ENCODE measurements at places on chromosomes 2 and 18.

DNA sequence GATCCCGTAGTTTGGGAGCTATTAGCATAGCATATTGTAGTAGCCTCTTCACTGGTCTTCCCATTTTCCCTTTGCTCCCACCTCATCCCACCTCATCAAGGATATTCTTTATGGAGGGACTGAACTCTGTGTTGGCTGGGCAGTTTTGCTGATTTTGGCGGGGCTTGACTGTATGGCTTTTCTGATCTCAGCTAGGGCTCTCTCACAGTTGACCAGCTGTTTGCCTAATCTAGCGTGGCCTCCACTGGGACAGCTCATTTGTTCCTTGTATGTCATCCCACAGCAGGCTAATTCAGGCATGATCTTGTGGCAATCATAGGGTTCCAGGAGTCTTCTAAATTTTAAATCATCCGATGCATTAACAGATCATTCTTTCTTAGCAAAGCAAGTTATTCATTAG, 30.2 kb upstream of the MTX2 start:
- DNase-seq, result no peak

GRCh38 chr2:17483496-17483895, 34.7 kb downstream of the RAD51AP2 start:
- DNase-seq, result no peak

GRCh38 chr18:77086034-77086433, 46.5 kb downstream of the MBP start:
- no peak for DNase-seq

DNA sequence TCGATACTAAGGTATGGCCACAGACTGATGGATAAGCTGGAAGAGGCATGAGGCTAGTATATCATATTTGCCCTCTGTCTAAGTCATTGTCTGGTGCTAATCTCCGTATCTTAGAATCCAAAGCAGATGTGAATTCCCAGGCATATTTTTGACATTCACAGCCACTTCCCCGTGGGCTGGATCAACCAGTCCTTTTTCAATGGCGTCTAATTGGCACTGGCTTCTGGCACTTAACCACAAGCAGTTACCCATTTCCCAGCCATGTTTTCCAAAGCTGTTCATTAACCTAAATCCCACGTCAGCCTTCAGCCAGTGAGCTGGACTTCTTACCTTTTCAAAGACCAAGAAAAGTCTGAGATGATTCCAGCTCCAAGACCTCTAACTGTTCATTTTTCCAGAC, 20.7 kb upstream of the ZNF407 start:
- no peak for DNase-seq

GRCh38 chr2:177489719-177490301, 97.2 kb downstream of the AGPS start:
- no peak for DNase-seq

GRCh38 chr2:172708247-172708646, 27.4 kb upstream of the RAPGEF4 start:
- no peak for DNase-seq

DNA sequence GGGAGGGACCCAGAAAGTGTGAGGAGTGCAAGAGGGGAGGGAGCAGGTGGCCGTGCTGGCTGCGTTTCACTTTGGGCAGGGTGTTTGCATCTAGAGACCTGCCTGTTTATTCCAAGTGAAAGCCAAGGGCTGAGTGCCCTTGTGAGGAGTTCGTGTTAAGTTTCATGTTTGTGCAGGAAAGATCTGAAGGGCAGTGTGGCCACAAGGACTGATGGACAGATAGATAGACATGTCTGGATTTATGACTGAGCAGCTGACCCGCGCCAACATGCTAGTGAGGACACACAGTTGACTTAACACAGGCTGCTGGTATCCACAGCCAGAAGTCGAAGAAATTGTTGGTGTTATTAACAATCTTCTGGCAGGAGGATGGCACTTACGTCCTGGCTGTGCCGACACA, 387.6 kb upstream of the TNP1 start:
- DNase-seq, result no peak

- no peak for DNase-seq
Measured at GRCh38 chr2:153287109-153287801, 191.3 kb downstream of the RPRM start.

- no peak for DNase-seq
Measured at GRCh38 chr2:229087843-229088516, 183.1 kb downstream of the PID1 start.

GRCh38 chr2:33246432-33246831, 230.0 kb upstream of the RASGRP3 start:
- no peak for DNase-seq

DNA sequence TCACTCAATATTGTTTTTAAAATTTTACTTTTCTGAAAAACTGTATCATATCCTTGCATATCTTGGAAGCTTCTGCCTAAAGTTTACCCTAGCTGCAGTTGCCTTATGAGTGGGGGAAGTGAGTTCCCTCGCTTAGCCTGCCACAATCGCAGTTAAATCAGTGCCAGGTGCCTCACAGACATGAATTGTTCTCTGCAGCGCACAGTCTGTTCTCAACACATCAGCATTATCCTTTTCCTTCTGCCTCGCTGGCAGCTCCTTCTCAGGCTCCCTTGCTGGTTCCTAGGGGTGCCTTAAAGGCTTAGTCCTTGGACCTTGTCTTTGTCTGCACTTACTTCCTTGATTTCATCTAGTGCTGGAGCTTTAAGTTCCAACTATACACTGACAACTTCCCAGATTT, 132.8 kb downstream of the TTC27 start:
- DNase-seq, result no peak

DNA sequence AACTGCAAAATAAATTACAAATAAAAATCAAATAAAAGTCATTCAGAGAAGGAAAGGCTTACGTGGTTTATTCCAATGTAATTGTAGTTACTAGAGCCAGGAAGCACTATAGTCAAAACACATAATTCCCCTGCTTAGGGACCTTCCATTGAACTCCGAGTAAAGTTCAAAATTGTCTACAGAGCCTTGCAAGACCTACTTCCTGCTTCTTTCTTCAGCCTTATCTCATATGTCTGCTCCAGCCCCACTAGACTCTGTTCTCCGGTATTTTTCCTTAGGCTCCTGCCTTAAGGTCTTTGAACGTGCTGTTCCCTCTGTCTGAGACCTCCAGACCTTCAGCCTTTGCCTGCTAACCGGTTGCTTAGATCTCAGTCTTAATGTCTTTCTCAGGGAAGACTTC, 104.3 kb downstream of the ARL6IP6 start:
- no peak for DNase-seq

GRCh38 chr2:201118961-201119854, 3.2 kb downstream of the CFLAR start:
- DNase-seq, result no peak

DNA sequence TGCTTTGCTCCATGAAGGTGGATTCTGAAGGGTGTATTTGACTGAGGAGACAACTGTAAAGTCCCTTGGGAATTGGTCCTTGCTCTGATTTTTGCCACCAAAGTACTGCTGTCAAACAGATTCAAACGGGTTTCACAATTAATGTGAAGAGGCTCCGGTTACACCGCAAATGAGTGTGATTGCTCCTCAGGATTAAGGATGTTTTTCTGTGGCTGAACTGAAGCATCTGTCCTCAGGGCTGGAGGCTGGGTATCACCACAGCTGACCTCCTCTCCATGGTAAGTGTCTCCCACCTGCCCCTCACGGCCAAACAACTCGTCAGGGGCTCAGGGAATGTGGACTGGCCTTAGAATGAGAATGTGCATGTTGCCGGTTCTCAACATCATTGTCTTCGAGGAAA, 130.4 kb upstream of the NDUFV2 start:
- DNase-seq, result no peak

DNA sequence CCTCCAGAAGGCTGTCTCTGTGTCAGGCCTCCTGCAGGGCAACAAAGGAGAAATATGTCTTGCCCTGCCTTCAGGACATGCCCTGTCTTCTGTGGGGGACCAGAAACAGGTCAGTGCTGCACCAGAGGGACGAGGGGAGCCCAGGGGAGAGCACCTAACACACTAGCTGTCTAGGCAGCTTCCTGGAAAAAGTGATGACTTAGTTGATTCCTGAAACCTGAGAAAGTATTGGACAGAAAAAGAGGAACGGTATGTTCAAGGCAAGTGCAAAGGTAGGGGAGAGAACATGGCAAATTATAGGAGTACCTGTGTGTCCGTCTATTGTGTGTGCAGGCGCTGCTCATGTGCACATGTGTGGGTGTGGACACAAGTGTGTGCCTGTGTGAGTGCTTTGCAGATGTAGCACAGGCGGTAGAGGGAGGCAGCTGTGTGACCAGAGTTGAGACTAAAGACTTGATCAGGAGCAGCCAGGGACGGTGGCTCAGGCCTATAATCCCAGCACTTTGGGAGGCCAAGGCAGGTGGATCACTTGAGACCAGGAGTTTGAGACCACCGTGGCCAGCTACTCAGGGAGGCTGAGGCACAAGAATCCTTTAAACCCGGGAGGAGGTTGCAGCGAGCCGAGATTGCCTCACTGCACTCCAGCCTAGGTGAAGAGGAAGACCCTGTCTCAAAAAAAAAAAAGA, 119.5 kb downstream of the GYPC start:
- no peak for DNase-seq

- peak; percentile 81 for DNase-seq
Measured at GRCh38 chr2:27380626-27381545, at the start of gene ZNF513. Gene ZNF513 (minus strand): TSS chr2:27380734. CDS start chr2:27380526, 208 bp downstream.

- no peak for DNase-seq
Measured at GRCh38 chr18:53952700-53953099, 271.8 kb downstream of the MBD2 start.

DNA sequence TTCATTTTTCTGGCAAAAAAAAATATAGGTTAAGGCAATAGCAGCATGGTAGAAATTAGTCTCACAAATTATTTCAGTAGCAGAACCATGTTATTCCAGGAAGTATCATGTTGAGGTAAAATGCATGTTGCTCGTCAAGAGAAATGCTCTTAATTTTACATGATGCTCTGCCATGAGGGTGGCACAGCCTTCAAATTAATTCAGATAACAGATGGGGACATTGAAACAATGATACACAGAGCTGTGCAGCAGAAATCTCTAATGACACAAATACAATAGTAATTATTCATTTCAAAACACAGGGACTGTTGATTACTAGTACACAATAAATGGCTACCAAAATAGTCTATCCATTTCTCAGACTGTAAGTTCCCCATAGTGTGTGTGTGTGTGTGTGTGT, 24.8 kb downstream of the GAREM1 start:
- DNase-seq, result no peak

- no peak for DNase-seq
Measured at GRCh38 chr18:6452194-6452593, 37.5 kb upstream of the L3MBTL4 start.

DNA sequence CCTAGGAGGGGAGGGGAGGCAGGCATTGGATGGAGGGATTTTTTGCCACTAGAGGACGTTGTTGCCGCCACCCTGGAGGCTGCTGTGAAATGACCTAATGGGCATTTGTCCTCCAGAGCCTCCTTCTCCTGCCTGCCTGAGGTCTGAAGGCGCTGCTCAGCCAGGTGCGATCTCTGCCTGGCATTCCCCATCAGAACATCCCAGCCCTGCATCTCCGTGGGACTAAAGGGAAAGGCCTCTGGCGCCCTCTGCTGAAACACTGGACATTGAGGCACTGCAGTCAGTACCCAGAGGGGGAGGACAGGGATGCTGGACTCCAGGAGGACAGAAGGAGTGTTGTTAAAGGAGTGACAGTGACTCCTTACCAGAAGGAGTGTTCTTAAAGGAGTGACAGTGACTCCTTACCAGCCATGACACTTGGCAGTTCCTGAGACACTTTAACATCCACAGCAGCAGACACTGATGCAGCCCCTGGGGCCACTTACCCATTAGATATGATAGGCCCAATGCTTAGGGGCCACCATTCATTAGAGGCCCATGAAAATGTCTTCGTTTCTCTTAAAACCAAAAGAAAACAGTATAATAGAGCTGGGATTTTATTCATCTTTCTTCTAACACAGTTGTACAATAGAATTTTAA, 17.0 kb downstream of the THNSL2 start:
- no peak for DNase-seq

GRCh38 chr18:8215741-8216140, 393.5 kb upstream of the RAB12 start:
- DNase-seq, result no peak

DNA sequence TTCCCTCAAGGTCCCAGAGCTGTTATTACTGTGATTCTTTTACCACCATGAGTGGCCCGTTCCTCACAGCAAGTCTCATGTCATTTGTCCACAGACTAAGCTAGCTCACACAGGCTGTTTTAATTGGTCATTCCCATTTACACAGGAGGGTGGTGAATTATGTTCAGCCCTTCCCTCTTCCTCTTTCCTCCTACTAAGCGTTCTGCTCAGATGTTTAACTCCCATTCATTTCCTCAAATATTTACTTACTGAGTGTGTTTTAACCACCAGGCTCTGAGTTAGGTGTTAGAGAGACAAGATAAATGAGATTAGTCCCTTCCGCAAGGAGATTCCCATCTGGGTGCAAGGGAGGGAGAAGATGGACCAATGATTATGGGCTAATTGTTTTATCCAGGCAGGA, 403.6 kb upstream of the ACVR2A start:
- no peak for DNase-seq

DNA sequence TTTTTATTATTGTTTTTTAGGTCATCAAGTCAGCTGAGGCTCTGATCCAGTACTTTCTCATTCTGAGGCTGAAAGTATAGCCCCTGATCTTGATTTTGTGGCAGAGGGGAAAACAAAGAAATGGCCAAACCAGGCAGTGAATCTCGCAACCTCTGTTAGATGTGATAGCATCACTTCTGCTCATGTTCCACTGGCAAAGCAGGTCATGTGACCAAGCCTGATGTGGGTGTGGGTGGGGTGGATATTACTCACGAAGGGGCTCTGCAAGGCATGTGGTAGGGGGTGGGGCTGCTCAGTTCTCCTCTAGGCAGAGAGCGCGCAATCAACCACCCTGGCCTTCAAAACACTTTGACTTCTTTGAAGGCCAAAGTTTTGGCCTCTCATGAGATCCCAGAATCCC, 254.2 kb downstream of the MYCN start:
- no peak for DNase-seq

GRCh38 chr2:18339326-18339725, 221.1 kb downstream of the RDH14 start:
- no peak for DNase-seq

- DNase-seq, result no peak
Measured at GRCh38 chr2:25000036-25000435, 28.3 kb upstream of the DNAJC27 start.

DNA sequence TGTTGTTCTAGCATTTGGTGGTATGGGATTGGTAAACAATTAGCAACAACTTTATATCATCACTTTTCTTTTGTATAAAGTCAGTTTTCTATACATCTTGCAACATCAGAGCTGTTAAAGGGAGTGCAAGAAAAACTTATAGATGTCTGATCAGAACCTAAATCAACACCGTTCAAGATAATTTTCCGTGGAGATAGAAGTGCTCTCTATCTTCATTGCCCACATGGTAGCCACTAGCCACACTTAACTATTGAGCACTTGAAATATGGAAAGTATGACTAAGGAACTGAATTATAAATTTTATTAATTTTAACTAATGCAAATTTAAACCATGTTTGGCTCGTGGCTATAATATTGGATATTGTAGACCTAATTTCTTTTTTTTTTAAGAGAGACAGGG, 5.2 kb downstream of the TTC27 start:
- DNase-seq, result no peak

GRCh38 chr2:160694221-160694620, 200.6 kb upstream of the RBMS1 start:
- DNase-seq, result no peak

Data from central memory CD4-positive, alpha-beta T cell (primary cell).